NCI-H510A treated with DMSO at 0.1 percent for 48 hours (cell line): ENCODE measurements at places on chromosomes 16 and 17.
A peak's percentile ranks its signal among the peaks of the same experiment; 100 is the strongest.

DNA sequence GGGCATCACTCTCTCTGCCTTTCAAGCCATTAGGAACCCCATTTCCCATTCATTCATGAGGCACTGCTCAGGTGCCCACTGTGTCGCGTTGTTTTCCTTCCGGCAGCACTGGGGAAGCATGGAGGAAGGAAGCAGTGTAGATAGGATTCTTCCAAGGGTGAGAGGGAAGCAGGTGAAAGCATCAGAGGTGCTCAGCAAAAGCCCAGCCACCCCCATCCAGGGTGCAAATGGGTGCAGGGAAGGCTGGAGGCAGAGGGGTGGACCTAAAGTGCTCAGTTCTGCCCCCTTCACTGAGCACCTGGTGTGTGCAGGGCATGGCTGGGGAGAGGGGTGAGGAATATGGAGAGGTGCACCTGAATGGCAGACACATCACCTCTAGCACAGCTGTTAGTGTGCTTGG is 3.4 kb upstream of the NXPH3 start:
- no peak for DNase-seq

DNA sequence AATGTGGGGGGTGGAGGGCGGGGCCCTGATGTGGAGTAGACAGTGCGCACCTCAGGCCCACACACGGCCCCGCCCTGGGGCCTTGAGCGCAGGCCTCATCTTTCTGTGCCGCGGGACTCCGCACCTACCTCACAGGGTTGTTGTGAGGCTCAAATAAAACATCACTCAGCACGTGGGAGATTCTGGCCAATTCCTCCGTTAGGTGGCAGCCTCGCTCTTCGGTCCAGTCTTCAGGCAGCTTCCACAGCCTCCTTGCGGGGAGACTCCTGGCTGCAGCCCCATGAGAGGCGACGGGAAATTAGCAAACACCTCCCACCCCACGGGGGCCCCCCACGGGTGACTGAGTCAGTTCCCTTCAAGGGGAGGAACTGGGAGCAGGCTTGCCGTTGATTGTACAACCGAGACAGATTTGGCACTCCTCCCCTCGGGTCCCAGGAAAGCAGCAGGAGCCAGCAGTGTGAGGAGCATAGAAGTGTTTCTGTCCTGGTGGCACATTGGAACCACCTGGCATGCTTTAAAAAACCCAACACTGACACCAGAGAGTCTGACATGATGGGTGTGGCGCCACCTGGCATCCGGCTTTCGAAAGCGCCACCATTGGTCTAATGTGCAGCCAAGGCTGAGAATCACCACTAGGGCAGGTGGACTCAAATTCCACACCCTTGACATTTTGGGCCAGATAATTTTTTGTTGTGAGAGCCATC is 7.6 kb downstream of the MRM1 start:
- DNase-seq: peak; percentile 37

DNA sequence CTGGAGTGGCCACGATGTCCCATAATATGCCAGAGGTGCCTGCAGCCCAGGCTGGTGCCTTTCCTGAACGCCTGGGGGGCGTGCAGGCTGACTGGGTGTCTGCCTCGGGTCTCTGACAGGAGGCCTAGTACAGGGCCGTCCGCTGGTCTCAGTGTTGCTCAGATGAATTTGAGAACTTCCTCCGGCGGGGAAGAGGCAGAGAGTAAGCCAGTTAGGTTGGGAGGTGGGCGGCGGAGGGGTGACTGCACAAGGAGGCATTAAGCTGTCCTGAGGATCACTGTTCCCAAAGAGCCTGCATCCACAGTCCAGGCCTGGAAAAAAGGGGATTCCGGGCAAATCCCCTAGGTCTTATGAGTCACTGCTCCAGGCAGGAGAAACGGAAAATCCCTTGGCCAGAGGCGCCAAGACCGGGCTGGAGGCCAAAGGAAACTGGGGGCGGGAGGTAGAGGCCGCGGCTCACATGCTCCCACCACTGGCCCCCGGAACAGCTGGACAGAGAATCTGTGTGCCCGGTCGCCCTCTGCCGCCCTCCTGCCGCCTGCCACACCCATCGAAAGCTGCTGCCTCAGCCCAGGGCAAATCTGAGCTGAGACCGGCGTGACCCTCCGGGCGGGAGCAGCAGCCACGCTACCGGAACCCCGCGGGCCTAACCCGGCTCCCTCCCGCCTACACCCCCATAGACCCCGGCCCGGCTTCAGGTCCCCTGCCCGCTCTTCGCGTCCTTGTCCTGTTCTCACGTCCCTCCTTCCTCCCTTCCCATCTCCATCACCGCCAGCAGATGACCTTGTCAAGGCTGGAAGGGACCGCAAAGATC is 1.2 kb downstream of the TRIM47 start:
- DNase-seq: peak; percentile 55

DNA sequence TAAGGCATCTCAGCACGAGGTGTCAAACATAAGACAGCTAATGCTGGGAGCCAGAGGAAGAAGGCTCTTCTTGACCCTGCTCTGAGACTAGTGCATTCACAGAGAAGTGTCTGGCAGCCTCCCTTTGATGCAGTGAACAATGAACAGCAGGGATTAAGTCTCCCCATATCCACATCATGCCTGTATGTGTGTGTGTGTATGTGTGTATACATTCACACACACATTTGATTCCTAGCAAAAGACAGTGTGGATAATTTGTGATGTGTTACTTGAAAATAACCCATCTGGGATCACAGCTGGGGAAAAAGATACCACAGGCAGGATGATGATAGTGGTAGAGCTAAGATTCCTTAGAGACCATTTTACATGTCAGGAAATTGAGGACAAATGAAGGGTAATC is 485.9 kb upstream of the GOT2 start:
- no peak for DNase-seq

GRCh38 chr16:81652798-81653505 is 126.1 kb upstream of the PLCG2 start:
- DNase-seq: peak; percentile 54

DNA sequence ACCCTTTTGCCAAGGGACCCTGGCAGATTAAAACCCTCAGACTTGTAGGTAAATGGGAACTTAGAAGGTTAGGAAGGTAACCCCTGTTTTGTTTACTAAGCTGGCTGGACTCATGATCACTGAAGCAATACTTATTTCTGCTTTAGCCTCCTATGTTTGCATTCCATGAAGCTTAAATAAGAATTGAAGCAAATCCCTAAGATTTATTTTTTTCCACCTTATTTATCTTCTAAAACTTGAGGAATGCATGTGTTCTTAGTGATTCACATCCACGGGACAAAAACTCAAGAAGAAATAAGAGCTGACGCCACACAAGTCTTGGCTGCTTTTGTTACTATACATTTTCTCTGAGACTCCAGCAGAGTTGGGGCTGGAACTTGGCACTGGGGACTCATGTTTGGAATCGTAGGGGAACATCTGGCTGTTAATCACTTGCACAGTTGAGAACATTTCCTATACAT is 35.5 kb downstream of the CLUAP1 start:
- DNase-seq: no peak

DNA sequence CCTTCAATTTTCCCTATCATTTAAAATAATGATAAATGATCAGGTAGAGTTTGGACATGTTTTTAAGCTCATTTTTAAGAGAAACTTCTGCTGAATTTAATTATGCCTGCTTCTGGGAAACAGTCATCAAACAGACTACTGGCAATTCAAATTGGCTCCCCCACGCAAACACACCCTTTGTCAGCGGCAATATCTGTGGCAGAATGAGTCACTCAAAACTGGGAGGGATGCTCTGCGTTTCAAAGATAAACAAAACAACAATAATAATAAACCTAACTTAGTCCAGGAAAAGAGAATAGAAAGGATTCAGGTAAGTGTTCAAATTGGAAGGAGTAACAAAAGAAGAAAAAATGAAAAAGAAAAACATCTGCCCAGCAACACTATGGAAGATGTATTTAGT is 108.1 kb upstream of the ERCC4 start:
- no peak for DNase-seq

DNA sequence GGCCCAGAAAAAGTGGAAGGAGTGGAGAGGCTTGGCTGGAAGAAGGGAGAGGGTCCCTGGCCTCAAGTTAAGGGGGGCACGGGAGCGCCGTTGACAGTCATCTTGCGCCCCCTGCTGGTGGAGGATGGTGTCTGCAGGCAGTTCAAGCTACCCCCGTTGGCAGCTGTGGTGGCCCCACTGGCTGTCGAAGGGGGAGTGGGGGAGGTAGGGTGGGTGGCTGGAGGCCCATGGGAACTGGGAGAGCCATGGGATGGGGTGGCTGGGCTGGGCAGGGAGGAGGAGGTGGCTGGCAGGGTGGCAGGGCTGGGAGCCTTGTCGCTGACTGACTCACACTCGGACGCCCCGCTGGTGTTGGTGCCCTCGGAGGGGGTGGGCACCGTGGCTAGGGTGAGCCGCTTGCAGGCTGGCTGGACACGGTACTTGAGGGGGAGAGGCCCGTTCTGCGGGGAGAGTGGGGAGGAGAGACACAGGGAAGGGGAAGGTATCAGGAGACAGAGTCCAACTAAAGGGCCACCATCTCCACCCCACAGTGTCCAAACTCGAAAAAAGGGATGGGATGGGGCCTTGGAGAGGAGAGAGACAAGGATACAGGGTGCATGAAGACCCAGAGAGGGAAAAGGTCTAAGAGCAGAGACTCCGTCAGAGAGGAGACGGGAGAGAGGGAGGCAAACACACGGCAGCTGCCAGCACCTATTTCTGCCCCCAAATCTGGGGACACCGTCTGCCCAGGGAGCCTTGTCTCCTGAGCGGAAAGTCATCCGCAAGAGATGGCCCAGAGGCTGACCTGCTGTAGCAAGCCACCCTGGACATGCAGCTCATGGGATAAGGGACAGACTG is 5.2 kb downstream of the CISD3 start:
- DNase-seq: peak; percentile 42

- DNase-seq: no peak
Measured at GRCh38 chr17:56978441-56979090, 635 bp downstream of the SCPEP1 start.

DNA sequence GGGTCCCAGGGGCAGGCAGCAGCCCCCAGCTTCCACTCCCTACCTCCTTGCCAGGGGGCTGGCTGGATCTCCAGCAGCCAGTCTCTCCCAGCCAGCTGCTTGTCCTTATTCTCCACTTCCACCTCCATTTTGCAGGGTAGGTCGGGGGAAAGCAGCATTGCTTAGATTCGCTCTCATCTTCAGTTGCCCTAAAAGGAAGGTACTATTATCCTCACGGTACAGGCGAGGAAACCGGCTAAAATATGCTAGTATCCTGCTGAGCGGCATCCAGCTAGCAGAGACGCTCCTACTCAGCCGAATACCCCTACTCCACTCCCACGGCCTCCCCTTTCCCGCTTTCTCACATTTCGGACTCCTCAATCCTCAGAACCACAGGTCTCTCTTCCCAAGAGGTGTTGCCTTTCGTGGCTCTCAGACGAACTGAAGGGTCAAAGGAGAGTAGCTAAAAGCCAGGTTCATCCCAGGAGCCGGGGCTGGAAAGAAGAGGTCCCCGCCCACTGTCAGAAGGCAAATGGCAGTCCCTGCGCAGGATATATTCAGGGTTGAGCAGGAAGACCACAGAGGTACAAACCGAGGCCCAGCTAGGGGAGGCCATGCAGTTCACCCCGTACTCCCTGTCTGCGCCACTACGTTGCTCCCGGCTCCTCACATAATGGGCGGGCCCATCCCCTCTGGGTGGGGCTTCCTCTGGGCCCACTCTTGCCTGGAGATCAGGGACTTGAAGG is 1.7 kb upstream of the RAB11FIP4 start:
- DNase-seq: no peak
